Astrocyte (in vitro differentiated cells and primary cell): ENCODE measurements at places on chromosomes 2 and 18.

DNA sequence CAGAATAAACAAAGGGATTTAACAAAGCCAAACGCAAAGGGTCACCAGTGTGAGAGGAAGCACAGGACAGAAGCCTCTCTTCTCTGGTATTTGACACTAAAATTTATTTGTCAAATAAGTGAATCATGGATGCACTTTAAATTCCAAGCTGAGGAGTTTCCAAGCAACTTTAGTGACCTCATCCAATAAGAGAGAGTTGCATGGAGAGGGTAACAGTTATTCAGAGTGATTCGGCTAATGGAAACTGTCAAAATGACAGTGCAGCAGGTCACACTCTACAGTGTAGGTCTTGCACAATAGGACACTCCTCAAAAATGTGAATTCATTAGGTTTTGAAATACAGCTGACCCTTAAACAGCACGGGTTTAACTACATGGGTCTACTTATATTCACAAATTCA, 103.9 kb upstream of the ACVR1C start:
- DNase-seq = no peak

DNA sequence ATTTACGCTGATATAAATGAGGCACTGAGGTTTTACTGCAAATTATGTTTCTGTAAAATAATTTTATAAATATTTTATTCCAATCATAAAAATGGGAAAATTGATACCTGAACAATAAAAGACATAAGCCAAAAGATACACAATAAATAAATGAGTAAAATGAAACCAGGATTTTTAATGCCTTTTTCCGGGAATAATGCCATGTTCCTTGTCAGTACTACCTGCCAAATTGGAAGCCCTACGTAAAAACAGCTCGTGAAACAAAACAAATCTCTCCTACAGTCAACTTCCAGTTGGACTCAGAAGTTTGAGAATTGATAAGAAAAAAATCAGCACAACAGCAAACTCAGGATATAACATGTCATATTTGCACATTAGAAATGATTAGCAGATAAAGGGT, 18.0 kb downstream of the GALNT3 start:
- no peak for DNase-seq

- DNase-seq = no peak
Measured at GRCh38 chr2:120885321-120885720, 149.7 kb downstream of the GLI2 start.

- DNase-seq = no peak
Measured at GRCh38 chr2:42934580-42935186, 142.3 kb upstream of the HAAO start.

DNA sequence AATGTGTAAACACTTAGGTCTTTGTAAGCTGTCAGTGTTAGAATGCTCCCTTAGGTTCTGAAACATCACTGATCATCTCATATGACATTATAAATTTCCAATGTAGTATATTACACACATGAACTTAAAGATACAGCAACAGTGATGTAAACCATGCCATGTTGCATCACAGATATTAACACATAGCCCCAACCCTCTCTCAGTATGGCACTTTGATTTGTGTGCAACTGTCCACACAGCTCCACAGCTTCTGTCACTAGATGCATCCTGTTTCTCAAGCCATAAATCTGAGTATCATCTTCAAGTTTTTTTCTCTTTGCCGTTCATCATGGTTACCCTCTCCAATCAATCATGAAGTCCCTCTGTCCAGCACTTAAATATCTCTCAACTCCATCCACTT, 69.2 kb upstream of the LRP1B start:
- no peak for DNase-seq

- DNase-seq = peak; percentile 14
Measured at GRCh38 chr2:150438654-150439053, 48.8 kb downstream of the RND3 start.

GRCh38 chr2:207253666-207254345, 88.1 kb upstream of the KLF7 start:
- peak; percentile 98 for DNase-seq

DNA sequence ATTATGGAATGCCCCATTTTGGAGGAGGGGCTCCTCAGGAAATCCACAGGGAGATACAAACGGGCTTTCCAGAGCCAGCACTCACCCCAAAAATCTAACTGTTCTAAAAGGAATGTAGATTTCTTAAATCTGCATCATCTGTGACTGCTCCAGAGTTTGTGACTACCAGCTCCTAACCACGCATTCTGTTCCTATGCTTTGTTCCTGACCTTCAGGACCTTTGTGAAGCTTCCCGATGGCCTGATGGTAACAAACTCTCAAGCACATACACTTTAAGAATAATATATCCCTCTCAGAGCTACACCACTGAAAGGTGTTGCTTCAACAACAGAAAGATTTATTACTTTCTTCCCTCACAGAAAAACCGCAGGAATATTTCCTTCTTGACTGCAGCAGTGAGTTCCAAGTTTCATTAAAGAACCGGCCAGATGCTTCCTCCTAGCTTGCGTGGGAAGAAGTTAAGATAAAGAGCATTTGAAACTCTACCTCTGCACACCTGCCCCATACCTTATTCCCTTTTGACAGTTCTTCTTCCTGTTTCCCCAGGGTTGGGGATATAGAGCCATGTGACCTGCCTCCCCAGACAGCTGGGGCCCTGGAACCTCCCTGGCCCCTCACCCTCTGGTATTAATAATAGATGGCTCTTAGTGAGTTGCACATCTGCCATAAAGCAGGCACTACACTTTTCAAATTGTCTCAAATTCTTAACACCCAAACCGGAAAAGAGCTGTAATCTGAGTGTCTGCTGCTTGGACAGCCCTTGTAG, 40.2 kb upstream of the EML4 start:
- peak; percentile 90 for DNase-seq

GRCh38 chr2:184339966-184340365, 258.4 kb upstream of the ZNF804A start:
- DNase-seq = peak; percentile 25

- DNase-seq = no peak
Measured at GRCh38 chr2:86037795-86038192, 67.9 kb downstream of the POLR1A start.

- no peak for DNase-seq
Measured at GRCh38 chr2:157777427-157777826, 98.7 kb downstream of the ACVR1 start.

- DNase-seq = no peak
Measured at GRCh38 chr2:197254776-197255530, 55.6 kb downstream of the ANKRD44 start.

DNA sequence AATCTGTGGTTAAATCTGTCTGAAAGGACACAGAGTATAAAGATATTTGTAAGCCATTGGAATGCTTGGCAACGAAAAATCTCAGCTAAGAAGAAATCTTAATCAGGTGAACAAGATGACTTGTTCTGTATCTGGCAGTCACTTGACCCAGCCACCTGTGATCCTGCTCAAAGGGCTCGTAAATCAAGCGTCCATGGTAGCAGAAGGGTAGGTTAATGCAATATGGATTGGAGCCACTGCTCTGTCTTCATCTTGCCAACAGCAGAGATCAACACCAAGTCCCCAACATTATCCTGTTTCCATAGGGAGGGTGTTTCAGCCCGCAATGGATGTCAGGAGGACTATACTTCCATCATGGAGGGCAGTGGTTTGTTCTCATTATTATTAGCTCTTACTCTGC, 378.4 kb downstream of the CDH7 start:
- no peak for DNase-seq

DNA sequence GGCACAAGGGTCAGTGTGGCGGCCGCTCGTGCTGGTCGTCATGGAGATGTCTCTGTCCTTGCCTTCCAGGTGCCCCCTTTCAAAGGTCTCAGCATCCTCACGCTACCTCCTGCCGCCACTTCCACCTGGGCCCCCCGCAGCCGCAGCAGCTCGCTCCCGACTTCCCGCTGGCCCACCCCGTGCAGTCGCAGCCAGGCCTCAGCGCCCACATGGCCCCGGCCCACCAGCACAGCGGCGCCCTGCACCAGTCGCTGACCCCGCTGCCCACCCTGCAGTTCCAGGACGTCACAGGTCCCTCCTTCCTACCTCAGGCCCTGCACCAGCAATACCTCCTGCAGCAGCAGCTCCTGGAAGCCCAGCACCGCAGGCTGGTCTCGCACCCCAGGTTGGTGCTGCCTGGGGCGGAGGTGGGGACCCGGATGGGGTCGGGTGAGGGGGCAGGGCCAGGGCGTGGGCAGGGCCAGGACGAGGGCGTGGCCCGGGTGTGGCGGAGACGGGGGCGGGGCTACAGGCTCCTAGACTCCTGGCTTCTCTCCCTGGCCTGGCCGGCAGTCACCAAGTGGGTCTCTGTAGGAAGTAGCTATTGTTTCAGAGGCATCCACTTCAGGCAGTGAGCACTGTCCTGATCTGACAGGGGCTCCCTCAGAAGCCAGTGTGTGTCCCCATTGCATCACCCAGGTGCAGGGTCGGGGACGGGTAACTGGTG, 223.7 kb downstream of the LOXHD1 start:
- no peak for DNase-seq

DNA sequence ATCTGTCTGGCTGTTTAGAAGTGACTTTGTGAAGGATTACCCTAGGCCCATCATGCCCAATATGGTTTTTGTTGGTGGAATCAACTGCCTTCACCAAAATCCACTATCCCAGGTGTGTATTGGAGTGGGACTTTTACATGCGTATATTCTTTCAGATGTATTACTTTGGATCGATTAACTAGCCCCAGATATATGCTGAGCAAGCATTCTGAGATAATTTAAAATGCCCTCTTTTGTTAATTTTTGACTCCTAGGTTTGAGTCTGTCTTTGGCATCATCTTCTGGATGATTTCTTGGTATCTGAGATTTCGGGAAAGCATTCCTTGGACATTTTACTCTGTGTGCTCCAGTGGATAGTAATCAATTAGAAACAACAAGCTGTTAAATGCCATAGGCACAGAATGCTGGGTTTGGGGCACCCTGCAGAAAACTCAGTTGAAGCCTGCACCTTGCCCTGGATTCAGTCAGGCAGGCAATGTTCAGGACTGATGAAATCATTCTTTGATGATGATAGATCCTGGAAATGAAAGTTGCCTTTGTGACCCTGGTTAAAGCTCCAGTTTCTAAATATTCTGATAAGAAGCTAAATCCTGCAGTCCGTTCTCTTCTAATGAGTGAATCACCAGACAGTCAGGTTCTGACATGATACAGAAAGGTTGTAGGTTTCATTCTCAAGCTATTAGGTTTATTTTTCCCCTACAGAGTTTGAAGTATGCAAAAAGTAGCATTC, 1.1 kb downstream of the UGT1A1 start:
- DNase-seq = peak; percentile 52

GRCh38 chr18:61426492-61427053, 93.3 kb downstream of the CDH20 start:
- no peak for DNase-seq

GRCh38 chr18:5772306-5773105, 122.8 kb downstream of the TMEM200C start:
- no peak for DNase-seq

- no peak for DNase-seq
Measured at GRCh38 chr2:69554568-69554967, 89.0 kb downstream of the AAK1 start.

DNA sequence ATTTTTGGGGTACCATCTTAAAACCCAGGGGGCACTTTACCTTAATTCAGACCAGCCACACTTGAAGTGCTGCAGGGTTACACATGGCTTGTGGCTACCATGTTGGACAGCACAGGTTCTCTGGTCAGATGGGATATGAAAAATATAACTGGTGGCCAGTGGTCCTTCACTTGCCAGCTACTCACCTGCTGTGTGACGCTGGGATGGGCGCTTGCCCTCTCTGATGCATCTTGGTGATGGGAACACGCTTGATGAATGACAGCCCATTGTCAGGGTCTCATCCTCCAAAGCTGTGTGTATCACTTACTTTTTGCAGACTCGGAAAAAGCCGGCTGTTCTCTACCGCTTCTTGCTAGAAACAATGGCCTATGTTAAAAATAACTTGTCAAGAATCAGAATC, 22.5 kb downstream of the HJURP start:
- no peak for DNase-seq

DNA sequence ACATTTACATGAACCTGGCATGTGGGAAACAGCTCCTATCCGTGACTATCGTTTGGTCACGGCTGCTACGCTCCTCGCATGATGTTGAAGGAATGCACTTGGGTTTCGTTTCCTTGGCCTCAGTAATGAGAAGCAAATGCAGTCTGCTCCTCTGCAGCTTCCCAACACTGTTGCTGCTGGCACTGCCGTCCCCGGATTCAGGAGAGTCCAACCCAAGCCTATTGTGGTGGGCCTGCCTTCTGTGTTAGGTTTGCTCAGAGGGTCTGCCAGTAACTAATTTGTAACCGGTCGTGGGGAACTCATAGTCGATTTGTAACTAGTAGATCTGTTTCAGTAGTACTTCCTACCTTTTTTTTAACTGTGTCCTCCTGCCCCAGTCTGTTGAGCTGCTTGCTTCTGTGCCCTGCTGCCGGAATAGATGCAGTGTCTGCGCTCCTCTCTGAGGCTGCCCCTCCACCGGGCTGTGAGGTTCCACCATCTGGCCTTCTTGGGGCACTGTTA, 58.4 kb downstream of the WDSUB1 start:
- peak; percentile 12 for DNase-seq

- DNase-seq = no peak
Measured at GRCh38 chr2:150129921-150130575, 357.4 kb downstream of the RND3 start.

DNA sequence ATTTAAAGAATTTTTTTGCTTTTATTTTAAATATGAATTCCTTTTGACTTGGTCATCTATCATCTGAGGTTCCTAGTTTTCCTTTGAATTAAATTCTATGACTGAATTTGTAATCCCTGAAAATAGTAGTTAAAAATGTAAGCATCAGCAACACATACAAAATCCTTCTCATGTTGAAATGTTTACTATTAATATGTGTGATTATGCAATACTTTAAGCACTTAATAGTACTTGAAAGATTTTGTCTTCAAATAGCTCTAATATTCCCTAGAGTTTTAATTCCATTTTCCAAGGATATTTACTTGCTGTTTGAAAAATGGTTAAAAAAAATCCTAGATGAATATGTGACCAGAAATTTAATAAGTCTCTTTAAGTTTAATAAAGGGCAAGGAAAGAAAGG, 26.6 kb upstream of the SPATS2L start:
- no peak for DNase-seq

GRCh38 chr18:48446582-48447225, 37.5 kb upstream of the ZBTB7C start:
- DNase-seq = peak; percentile 37

DNA sequence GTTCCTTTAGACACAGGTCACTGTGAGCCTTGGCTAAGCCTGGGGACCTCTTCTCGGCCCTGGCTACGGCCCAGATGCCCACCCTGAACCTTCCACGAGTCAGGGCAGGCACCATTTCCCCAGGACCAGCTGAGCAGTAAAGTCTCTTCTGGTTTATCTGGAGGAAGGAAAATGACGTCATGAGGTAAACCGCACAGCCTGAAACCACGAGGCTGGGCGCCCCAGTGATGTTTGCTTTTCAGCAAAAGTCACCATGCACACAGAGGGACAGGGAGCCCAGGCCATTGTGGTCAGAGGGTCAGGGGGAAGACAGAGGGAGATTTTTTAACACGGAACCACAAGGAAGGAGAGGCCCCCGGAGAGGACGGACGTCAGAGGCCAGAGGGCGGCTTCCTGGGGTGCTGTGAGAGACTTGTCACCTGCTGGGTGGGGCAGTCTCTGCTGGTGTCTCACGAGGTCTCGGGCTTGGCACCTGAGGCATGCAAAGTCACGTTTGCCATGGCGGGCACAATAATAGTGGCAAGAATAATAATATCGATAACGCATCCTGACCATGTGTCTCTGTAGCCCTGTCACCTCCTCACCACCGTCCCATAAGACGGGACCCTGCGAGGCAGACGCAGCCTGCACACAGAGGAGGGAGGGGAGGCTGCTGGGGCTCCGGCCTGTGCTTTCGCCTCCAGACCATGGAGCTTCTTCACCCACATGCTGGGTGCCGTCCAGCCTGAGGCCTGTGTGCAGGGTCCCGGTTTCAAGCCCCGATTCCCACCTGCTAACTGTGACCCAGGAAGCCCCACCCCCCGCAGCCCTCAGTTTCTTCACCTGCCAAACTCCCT, 33.2 kb upstream of the FOSL2 start:
- DNase-seq = peak; percentile 78
